ENCODE measurements at places on chromosomes 2 and 18.
A peak's percentile ranks its signal among the peaks of the same experiment; 100 is the strongest.

- no peak for DNase-seq
These were observed 170.6 kb upstream of the MEIS1 start for GRCh38 chr2:66264354-66264753.

GRCh38 chr2:5691985-5692529 lies at the start of gene SOX11:
Gene SOX11 (plus strand): TSS chr2:5692384. CDS start chr2:5692722, 338 bp downstream.
- DNase-seq, result peak; percentile 90

DNA sequence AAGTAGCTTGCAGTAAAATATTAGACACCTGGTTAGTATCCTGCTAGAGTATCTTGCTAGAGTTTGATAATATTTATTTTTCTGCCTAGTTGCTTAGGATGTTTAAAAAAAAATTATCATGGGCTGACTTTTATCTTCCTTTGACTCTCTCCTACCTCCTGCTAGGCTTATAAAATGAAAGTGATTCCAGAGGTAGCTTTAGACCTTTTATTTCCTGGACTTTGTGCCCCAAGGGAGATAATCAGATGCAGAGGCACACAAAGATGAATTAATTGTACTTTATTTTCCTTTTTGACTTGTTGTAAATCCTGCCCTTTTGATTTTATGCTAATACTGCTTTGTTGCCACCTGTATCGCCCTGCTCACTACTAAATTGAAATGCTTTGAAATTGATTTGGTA lies 130.7 kb downstream of the WDSUB1 start:
- DNase-seq, result no peak

- no peak for DNase-seq
These were observed 16.2 kb downstream of the FZD7 start for GRCh38 chr2:202049840-202050239.

GRCh38 chr2:233165543-233165894 lies 86.0 kb upstream of the ATG16L1 start:
- no peak for DNase-seq

- no peak for DNase-seq
These were observed 139.2 kb downstream of the CDCA7 start for GRCh38 chr2:173493874-173494273.

DNA sequence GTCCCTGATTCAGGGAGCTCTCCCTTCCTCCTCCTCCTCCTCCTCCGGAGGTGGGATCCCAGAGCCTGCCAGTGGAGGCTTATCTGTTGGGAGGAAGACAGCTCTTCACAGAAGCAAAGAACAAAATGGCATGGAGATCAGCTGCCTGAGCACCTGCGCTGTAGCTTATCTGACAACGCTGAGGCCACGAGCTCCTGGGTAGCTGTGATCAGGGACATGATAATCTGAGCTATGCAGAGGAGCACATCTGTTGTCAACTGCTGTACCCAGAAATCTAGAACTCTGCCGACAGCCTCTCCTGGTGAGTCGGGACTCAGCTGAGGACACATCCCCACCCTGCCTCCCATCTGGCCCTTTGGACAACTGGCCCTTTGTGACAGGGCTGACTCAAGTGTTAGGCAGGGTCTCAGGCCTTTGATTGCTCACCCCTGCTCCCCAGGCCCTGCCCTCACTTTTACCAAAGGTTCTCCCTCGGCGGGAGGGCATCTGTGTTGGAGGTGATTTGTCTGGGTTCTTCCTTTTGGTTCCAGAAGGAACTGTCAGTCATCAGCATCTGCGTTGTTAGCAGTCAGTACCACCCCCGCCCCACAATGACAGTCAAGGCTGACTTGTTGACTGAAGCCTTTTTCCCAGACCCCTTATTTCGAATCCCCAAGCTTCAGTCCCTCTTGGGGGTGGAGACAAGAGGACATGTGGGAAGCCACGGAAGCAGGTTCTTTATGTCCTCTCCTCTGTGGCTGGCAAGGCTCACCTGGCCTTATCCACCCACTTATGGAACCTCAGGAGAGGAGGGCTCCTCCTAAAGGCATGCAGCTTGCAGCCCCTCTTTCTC lies 5.9 kb upstream of the CNNM3 start:
- no peak for DNase-seq

DNA sequence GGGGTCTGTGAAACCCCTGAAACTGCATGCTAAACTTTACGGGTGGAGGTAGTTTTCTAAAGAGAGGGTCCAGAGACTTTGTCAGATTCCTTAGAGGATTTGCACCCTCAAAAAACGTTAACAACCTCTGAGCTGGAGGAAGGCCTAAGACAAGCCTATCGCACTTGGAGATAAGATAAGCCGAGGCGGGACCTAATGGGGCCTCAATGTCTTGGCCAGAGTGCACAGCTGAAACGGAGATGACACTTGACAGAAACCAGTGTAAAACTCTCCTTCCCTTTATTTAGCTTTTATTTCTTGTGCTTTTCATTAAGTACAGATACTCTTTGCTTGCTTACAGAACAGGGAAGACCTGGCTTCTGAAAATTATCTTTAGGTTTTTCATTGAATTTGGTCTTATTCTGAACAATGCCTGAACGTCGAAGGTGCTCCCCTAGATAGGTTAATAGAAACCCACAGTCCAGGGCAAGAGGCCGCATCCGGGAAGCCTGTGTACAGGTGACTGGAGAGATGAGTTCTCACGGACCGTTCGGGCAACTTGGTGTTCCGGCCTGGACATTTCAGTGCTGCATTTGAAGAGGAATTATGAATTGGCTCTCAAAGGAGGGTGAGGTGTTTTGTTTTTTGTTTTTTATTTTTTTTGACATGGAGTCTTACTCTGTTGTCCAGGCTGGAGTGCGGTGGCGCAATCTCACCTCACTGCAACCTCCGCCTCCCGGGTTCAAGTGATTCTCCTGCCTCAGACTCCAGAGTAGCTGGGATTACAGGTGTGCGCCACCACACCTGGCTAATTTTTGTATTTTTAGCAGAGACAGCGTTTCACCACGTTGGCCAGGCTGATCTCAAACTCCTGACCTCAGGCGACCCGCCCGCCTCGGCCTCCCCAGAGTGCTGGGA lies 49.7 kb downstream of the SH3BP4 start:
- DNase-seq, result no peak

DNA sequence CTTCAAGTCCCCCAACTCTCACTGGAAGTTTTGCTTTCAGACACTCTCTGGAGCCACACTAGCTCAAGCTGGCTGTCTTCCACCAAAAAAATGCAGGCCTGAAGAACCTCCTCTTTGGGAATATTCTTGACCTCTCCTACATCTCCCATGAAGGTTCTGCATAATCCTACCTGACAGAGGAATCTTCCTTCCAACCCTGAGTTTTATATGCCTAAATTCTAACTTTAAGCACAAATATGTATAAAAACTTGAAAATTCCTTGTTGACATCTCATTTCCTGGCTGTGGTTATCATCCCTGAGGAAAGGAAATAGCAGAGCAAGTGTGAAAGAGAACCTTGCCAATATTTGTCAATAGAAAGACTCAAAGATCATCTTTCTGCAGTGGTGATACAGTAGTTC lies 249.0 kb downstream of the LPIN1 start:
- DNase-seq, result no peak

DNA sequence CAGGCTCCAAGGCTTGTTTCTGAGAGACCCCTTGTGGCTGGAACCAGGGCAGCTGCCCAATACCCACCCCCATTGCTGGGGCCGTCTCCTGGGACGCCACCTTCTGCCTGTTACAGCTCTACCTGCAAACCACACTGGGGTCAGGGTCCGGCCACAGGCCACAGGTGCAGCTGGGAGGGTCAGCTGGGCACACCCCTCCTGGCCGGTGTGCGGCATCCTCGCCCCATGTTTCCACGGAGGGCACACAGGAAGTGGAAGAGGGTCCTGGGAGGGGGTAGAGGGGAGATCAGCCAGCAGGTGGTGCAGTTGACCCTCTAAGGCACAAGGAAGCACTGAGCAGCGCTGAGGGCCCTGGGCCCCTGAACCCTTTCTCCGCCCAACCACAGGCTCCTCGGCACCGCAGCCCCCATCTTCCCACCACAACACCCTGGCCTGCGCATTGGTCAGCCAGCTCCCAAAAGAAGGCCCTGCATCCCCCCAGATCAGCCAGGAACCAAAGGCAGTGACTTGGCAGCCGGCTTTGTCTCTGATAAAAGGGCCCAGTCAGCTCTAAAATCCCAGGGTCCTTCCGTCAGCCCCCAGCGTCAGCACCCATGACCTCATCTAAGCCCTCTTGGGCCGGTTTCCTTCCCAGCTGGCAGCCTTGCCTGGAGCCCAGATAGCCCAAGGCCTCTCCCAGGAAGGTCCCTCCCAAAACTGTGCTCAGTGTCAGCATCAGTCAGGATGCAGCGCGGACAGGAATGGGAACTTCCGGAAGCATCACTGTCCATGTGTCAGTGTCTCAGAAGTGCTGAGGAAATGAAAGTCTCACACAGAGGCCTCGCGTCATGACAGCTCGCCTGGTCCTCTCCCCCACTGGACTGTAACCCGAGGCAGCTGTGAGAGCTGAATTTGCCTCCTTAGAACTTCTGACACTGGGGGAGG lies 1.7 kb downstream of the ERFE start:
- DNase-seq, result no peak

- no peak for DNase-seq
These were observed 36.7 kb downstream of the MTERF4 start for GRCh38 chr2:241065355-241065803.

- no peak for DNase-seq
These were observed 142.0 kb upstream of the SPOPL start for GRCh38 chr2:138359532-138359931.

GRCh38 chr18:63683890-63684289 lies 18.9 kb upstream of the SERPINB11 start:
- no peak for DNase-seq

DNA sequence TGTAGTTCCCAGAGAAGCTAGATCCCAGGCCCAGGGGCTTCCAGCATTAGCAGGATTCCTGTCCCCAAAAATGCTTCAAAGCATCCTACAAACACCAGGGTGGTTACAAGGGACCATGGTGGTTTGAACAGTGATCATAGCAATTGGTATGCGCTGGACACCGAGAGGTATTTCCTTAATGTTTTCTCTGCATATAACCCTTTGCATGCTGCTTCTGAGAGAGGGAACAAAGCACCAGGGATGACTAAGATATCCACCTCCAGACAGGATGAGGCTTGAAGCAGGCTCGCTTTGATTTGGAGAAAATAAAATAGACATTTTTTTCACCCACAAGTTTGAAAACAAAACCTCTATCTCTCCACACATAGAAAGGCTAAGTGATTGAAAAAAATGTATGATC lies 50.5 kb upstream of the TSPYL6 start:
- DNase-seq, result no peak

- peak; percentile 16 for DNase-seq
These were observed 126.0 kb downstream of the MBP start for GRCh38 chr18:77006305-77007175.

DNA sequence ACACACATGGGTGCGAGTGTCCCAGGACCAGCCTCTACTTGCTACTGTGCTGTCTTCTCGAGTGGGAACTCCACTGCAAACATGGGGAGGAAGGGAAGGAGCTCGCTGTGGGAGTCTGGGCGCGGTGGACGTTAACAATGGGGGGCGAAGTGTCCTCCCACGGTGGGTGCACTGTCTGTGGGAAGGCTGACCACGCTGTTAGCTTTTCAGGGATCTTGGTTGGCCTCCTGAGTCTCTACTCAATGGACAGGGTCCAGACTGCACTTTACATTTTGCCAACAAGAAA lies 146.7 kb downstream of the MBP start:
- no peak for DNase-seq

DNA sequence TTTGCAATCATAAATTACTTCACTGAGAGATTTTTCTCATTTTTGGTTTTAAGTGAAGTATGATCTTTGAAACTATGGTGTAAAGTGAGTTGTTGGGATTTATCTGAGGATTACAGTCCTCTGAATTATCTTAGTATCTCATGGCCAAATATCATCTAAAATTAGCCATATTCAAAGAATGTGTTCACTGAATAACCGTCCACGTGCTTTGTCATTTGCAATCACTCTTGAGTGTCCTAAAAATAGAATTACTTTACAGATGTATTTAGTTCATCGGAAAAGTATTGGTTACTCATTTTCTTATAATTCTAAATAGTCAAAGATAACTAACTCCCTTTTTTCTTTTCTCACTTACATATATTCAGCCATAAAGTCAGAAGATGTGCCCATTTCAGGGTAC lies 141.2 kb downstream of the RTN4 start:
- no peak for DNase-seq

DNA sequence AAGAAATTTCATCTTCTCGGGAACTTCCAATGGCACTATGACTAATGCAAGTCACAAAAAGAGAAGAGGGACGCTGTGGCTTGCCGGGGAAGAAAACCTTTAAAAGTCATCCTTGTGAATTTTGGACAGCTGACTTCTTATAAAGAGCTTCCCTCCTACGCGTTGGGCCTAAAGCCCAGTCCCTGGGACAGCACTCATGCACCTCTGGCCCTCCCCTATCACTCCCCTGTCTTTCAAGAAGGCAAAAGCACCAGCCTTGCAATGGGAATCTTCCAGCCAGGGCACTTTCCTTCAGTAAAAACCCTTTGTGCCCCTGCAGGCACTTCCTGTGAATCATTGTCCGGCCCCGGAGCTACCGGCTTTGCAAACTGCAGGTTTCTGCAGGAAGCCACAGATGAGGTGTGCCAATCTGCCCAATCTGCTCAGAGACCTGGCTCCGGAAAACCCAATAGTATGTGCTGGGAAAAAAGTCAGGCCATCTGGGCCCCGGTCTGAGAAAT lies 7.1 kb downstream of the MREG start:
- DNase-seq, result no peak

- no peak for DNase-seq
These were observed 163.0 kb downstream of the PHLPP1 start for GRCh38 chr18:62878305-62878704.

GRCh38 chr2:233048569-233049193 lies 11.5 kb upstream of the INPP5D start:
- no peak for DNase-seq

DNA sequence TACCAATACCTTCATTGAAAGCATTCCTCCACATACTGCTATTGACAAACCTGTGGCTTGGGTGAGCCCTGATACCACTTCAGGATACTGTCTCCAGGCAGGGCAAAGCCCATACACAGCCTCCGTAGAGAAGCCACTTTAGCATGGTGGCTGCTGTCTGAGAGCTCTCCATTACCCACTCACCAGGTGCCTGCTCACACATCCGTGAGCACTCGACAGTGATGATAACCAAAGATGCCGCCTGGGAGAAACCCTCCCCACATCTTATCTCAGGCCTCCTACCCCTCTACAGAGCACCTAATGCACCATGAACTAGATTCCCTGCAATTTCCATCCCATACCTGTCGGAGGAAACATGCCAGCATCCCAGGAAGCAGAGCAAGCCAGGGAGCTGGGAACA lies 57.6 kb upstream of the KLHL29 start:
- DNase-seq, result no peak
